ENCODE measurements at places on chromosomes 6 and 20. TPM values are rescaled to one million over a fixed set of nuclear protein-coding genes. Genes with fewer than 3 reads are reported as not detected.
A peak's percentile ranks its signal among the peaks of the same experiment; 100 is the strongest.

DNA sequence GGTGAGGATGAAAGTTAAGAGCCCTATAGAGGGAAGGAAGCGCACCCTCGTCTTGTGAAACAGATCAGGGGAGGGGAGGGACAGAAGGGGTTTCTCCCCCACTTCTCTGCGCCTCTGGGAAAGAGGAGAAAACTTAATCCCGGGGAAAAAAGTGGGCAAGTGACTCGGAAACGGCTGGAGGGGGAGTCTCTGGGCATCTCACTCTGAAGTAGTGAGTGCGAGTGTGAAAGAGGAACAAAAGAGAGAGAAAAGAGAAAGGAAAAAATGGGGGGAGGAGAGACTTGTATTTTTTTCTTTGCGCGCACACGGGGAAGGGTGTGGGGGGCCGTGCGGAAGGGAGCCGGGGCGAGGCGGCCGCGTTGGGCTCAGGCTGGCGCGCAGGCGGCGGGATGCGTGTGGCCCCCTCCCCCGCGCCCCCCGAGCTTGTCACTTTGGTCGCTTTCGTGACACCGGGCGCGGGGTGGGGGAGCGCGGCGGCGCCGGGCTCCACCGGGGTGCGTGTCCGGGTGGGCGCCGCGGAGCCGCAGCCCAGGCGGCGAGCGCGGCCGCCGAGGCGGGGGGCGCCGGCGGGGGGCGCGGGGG is 454 bp downstream of the L3MBTL3 start:
- H3K27me3 ChIP-seq, result no peaks in the 10 kb centered on the region
- peak overlapping the region; percentile 99 for H3K4me3 ChIP-seq
- peaks cover 6% of the 10 kb centered on the region for H3K4me1 ChIP-seq

GRCh38 chr6:84501315-84501714 is 263.1 kb downstream of the TBX18 start:
- no peak for DNase-seq
- no peak overlapping the region for H3K27ac ChIP-seq
- no peaks in the 10 kb centered on the region for H3K27me3 ChIP-seq

DNA sequence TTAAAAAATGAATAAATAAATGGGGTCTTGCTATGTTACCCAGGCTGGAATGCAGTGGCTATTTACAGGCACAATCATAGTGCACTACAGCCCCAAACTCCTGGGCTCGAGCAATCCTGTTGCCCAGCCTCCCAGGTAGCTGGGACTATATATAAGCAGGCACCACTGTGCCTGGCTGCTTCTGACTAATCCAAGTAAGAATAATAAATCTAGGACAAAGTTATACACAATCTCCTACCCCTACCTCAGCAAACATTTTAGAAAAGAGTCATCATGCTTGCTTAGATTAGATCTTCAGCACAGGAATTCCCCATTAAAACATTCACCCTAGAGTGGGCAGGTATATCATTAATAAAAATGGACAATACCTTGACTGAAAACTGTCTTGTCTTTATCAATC is 124.6 kb downstream of the REV3L start:
- DNase-seq, result no peak
- H3K4me3 ChIP-seq, result no peak overlapping the region
- H3K36me3 ChIP-seq, result no peaks in the 10 kb centered on the region
- no peaks in the 10 kb centered on the region for H3K27me3 ChIP-seq
- no peaks in the 10 kb centered on the region for H3K4me1 ChIP-seq
- no peak overlapping the region for H3K27ac ChIP-seq

DNA sequence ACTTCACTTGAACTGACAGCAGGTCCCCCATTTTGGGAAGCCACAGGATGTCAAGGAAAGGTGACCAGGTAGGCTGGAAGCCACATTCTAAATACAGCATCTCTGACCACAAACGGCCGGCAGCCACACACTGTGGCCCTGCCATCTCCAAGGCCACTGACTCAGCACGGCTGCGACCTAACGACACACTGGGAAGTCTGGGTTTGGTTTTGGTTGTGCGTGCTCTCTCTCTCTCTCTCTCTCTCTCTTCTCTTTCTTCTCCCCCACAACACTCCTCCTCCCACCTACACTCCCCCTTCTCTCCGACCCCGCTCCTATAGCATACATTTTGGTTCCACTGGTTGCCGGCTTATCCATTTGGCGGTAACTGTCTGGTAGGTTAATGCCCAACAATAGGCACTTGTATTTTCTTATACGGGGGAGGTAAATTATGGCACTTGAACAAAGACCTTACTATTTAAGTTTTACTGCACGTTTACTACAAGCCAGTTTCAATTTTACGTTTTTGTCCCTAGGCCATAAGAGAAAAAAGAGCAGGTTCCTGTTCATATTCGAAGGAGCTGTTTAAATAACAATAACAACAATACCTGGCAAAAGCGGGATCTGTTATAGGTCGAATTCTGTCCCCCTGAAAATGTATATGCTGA is 103.6 kb downstream of the GMDS start:
- H3K36me3 ChIP-seq, result no peaks in the 10 kb centered on the region
- DNase-seq, result no peak
- peaks cover 5% of the 10 kb centered on the region for H3K4me1 ChIP-seq

DNA sequence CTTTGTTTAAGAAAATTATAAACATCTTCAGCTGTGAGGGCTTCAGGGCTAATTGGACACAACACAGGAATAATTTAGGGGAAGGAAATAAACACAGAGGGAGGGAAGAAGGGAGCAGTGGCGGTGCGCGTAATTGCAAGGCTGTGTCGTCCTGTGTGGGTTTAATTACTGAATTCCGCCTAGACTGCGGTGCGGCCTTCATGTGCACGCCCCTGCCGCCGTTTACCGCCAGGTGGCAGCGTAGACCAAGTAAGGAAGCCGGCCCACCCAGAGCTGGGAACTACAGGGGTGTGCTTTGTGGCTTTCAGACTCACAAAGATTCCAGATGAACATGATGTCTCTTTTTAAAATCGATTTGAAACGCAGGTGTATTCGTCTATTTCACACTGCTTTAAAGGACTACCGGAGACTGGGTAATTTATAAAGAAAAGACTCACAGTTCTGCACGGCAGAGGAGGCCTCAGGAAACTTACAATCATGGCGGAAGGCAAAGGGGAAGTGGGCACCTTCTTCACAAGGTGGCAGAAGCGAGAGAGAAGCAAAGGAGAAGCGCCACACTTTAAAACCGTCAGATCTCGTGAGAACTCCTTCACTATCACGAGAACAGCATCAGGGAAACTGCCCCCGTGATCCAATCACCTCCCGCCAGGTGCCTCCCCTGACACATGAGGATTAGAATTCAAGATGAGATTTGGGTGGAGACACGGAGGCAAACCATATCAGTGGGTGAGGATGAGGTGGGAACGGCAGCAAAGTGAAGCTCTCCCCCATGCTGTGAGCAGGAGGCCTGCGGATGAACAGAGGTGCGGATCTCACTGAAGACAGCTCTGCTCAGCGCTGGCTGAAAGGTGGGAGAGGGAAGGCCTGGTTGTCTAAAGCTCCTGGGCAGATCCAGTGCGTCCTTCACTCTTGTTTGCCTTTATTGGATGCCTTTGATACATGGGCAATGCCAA is 222.0 kb upstream of the PDE10A start:
- H3K27me3 ChIP-seq, result peaks cover 15% of the 10 kb centered on the region
- no peaks in the 10 kb centered on the region for H3K36me3 ChIP-seq
- no peaks in the 10 kb centered on the region for H3K4me1 ChIP-seq
- DNase-seq, result peak; percentile 50
- no peak overlapping the region for H3K4me3 ChIP-seq
- H3K27ac ChIP-seq, result no peak overlapping the region

GRCh38 chr20:32244150-32244823 is 33.2 kb upstream of the KIF3B start:
- H3K4me3 ChIP-seq, result no peak overlapping the region
- no peaks in the 10 kb centered on the region for H3K27me3 ChIP-seq
- H3K4me1 ChIP-seq, result peaks cover 2% of the 10 kb centered on the region
- H3K36me3 ChIP-seq, result no peaks in the 10 kb centered on the region

Gene ENPP5
- 0.70 TPM for total RNA-seq

Gene MPIG6B
- total RNA-seq, result 0.29 TPM

Gene PRICKLE4
- 0.60 TPM for total RNA-seq

Gene RTN4IP1
- total RNA-seq, result 5.2 TPM

Gene ID4
- total RNA-seq, result not detected

Data from T-cell (primary cell).